ENCODE measurements at places on chromosomes 3 and 15.
A peak's percentile ranks its signal among the peaks of the same experiment; 100 is the strongest.

DNA sequence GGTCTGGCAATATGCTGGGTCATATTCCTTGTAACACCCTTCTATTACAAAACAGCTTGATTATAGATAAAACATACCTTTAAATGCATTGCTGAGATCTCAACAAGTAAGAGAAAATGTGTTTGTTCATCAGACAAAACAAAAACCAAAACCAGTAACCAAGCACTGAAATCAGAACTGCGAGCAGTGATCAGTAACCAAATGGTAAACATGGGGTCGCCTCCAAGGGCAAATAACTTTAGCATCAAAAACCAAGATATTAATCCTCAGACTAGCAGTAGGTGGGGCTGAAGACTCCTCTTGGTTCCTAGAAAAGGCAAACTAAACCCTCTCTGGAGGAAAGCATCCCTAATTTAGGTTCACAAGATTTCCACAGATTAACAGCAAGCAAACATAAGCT, 6.6 kb upstream of the HESX1 start:
- ATAC-seq, result no peak

- no peak for ATAC-seq
Measured at GRCh38 chr3:23919628-23920027, 2.7 kb downstream of the RPL15 start.

- ATAC-seq, result no peak
Measured at GRCh38 chr15:66740802-66741201, 38.8 kb downstream of the SMAD6 start.

DNA sequence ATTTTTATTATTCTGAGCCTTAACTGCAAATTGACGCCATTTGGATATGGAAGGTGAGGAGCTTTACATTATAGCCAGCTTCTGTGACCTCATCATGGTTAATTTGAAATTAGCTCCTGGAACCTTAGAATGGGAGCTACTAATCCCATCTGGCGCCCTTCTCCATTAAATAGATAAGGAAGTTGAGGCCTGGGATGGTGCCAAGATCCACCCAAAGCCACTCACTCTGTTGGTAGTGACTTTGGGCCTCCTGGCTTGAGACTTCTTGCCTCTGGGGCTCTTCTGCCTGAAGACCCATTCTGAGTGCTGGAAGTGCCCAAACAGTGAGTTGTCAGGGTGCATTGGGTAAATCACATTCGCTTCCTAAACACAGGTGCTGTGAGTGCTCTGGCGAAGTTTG, 12.0 kb upstream of the HMCES start:
- ATAC-seq, result no peak

- no peak for ATAC-seq
Measured at GRCh38 chr3:40585381-40586016, 60.7 kb downstream of the ZNF621 start.

DNA sequence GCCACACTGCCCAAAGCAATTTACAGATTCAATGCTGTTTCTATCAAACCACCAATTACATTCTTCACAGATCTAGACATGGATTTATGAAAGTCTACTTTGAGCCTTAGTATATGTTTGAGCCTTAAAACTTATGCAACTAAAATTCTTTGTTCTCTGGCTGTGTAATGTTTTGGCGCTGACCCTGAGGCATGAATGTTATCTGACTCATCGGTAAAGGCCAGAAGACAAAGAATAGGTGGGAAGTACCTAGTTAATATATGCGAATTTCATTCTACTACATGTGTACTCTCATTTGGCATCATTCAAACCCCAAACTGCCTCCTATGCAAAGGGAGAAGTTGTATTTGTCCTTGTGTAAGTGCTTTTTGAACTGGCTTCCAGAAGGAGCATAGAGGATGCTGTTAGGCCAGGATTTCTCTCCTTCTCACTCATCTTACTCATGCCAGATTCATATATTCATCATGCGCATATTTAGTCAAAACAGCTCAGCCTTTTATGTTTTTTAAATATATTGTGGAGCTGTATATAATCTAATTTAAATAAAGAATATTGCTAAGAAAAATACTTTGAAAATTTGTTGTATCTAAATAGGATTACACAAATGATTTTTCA, 204.2 kb downstream of the NFKBIZ start:
- peak; percentile 75 for ATAC-seq

- ATAC-seq, result peak; percentile 42
Measured at GRCh38 chr3:184361532-184361931, at the start of the genes CLCN2 and POLR2H. TSS of gene CLCN2 (minus strand) at chr3:184361605. CDS start at chr3:184361479, 126 bp downstream. TSS of gene POLR2H (plus strand) at chr3:184361710. CDS start at chr3:184363493, 1,783 bp downstream.

- no peak for ATAC-seq
Measured at GRCh38 chr15:41480396-41481140, 13.1 kb upstream of the ITPKA start.

- ATAC-seq, result no peak
Measured at GRCh38 chr3:23183731-23184130, 19.4 kb upstream of the UBE2E2 start.

DNA sequence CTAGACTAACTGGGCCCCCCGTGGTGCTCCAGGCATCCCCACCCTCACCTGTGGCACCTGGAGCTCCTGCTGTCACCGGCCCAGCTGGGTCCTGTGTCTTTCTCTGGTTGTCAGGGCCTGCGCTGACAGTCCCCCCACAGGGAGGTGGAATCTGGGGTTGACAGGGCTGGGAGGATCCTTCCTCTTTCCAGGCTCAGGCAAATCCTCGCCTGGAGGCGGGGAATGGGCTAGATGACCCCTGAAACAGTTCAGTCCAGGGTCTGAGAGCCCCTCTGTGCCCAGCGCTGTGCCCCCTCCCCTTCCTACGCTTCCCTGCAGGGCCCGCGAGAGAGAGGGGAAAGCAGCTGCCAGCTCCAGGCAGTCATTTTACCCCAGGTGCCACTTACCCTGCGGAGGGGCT, 50.1 kb upstream of the MCF2L2 start:
- no peak for ATAC-seq

DNA sequence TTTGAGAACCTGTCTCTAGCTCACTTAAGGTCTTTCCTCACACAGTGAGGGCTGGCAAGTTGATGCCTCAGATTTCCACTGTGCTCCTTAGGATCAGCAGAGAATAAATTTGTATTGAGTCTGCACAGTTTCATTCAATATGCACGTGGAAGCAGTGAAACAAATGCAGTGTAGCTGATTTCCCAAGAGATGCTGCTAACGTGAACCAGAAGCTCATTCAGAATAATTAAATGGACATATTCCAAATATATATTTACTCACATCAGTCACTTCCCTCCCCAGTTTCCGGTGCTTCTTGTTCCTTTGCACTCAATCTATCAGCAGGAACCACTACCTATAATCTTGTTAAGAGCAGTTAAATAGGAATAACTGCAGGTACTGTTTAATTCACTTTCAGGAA, 86.1 kb downstream of the UNC13C start:
- ATAC-seq, result no peak

DNA sequence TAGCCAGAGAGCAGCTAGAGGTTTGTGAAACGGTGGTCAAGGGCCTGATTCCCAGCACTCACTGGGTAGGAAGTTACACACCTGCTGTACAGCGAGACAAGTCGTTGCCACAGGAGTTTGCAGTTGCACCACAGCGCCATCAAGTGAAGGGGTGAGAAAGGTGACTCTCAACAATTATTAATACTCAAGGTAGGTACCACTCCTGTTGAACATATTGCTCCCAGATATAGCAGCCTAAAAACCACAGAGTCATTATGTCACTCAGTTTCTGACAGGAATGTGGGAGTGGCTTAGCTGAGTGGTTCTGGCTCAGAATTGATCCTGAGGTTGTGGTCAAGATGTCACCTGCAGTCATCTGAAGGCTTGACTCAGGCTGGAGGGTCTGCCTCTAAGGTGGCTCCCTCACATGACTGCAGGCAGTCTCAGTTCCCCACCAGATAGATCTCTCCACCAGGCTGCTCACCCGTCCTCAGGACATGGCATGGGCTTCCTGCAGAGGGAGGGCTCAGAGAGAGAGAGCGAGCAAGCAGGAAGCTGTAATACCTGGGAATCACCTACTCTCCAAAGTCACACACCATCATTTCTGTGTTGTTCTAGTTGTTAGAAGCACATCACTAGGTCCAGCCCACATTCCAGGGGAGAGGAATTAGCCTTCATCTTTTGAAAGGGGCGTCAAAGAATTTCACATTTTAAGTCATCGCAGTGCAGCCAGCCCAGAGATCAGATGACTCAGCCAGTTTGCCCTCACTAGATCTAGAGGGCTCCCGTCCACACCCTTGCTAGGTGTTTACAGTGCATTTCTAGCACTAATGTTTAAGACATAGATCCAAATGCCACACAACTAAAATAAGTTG, 17.0 kb upstream of the ANO10 start:
- ATAC-seq, result no peak

DNA sequence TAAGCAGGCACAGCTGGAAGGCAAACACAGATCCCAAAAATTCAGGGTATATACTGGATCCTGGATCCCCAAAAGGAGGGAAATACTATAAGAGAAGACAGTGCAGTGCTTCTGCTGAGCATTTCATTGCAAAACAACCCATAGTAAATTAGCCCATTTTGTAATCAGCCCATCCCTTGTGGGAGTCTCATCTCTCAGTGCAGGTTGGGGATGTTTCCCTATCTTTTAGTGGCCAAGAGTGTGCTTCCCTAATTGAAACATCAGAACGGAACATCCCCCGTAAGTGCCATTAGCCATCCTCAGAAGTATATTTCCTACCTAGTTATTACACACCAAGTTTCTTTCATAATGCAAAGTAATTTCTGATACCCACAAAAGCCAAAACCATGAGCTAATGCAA, 11.2 kb upstream of the MTMR14 start:
- ATAC-seq, result no peak

- ATAC-seq, result no peak
Measured at GRCh38 chr15:67548862-67549651, 6.6 kb downstream of the MAP2K5 start.

GRCh38 chr3:160885791-160886286, 129.8 kb downstream of the PPM1L start:
- no peak for ATAC-seq

DNA sequence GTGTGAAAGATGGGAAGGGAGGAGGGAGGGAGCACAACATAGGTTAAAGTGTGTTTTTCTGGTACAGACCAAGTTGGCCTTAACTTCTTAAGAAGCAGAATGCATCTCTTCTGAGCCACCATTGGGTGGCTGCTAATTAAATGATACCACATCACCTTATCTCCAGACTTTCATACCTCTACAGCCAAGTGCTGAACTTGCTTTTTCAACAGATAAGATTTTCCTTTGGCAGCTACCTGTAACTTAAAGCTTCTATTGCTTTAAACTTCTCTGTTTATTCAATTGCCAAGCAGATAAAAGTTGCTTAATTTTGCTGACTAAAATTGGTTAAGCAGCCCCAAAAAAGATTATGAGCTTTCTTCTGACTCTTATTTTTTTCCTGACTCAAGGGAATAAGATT, 292.4 kb upstream of the SGO1 start:
- no peak for ATAC-seq

- no peak for ATAC-seq
Measured at GRCh38 chr3:130341882-130342281, 3.6 kb upstream of the COL6A5 start.

Data from activated CD4-positive, CD25-positive, alpha-beta regulatory T cell treated with anti-CD3 and anti-CD28 coated beads, Interleukin-2, amount 50 U/mL, for 24 hours (primary cell).